ENCODE measurements at places on chromosomes 7 and 10.

- DNase-seq = no peak
Measured at GRCh38 chr10:131207176-131207575, 104.3 kb downstream of the TCERG1L start.

DNA sequence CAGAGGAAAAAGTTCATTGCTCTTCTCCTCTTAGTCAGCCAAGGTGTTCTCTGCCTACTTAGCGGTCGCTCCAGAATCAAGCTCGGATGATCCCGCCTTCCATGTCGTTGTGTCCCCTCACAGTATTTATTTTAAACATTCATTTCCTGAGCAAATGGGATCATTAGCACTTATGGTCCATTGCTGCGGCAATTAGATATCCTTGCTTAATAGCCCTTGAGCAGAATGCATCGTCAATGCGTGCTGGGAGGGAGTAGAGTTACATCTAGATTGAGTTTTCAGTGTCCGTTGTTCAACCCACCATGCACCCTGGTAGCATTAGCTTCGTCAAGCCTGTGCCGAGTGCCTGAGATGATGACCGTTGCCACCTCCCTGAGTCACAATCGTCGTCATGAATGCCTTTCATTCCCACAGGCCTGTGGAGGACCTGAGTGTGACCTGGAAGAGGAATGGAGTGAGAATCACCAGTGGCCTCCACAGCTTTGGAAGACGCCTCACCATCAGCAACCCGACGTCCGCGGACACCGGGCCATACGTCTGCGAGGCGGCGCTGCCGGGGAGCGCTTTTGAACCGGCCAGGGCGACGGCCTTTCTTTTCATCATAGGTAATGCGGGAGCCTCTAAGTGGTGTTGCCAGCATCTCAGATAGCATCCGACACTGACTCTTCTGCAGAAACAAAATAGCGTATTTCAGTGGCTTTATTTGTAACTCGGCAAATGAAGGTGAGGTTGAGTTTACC, 650.4 kb downstream of the SDK1 start:
- DNase-seq = no peak

DNA sequence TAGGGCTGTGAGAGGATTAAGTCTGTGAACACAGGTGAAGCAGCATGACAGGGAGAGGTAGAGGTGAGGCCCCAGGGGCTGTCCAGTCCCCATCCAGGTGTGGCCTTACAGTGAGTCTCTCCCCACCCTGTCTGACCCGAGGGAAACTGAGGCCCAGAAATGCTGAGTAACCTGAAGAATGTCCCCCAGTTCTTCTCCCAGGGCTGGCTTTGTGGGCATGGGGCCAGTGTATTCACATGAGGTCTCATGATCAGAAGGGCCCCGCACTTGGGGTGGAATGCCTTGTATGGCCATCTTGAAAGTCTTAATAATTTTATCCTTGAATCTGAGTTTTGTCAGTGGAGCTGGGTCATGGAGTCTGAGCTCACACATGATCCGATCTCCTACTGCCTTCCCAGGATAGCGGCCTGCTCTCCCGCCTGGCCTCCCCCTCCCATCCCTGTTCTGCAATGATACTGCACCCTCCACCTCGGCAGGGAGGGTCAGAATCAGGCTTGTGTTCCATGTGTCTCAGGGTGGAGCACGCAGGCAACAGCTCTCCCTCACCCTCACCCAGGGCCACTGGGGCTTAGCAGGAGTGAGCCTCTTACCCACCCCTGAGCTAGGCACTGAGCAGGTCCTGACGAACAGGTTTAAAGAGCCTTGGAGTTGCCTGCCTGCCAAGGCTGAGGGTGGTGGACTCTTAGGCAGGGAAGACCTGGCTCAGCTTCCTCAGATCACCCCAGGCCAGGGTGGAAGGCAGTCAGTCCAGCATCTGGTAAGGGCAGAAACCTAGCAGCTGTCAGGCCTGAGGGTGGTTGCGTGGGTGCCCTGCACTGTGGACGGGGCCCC, 41.4 kb upstream of the NPFFR1 start:
- DNase-seq = no peak

GRCh38 chr7:27096768-27097514, 1.1 kb upstream of the HOXA1 start:
- DNase-seq = no peak

DNA sequence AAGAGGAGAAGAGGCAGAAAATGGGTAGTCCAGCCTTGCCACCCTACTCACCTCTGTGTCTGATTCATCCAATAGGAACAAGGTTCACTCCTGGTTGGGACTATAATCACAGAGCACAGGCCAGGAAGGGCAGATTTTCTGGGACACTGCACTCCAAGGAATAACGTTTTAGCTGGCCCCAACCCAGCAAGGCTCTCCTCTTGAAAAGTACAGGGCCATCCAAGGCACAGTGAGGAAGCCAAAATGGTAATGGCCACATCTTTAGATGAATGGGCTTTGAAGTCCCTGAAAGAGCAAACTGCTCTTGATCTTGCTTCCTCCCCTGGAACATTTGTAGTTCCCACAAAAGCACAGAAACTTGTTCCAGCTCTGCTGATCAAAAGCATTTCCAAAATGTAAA, 149.4 kb downstream of the GRM3 start:
- DNase-seq = no peak

- DNase-seq = no peak
Measured at GRCh38 chr10:96271016-96271815, at the start of gene BLNK. Gene BLNK, minus strand, starts transcription at chr10:96271569. Its CDS starts 171 bp downstream, at chr10:96271398.

GRCh38 chr10:92938841-92939240, 90.5 kb downstream of the EXOC6 start:
- no peak for DNase-seq

DNA sequence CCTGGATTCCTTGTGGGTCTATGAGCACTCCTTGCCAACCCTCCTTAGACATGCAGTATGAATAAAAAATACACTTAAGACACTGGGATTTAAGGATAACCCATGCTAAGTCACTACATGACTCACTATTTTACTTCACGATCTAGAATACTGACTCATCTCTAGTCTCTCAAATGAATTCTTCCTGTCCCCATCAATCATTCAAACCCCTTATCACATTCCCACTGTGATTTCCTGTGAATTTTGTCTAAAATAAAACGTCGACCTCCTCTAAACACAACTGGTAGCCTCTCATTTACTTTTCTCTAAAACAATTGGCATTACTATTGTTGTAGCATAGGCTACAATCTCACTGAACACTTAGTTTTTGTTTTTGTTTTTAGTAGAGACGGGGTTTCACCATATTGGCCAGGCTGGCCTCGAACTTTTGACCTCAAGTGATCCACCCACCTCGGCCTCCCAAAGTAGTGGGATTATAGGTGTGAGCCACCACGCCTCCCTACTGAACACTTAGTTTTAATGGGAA, 3.9 kb upstream of the IQUB start:
- DNase-seq = no peak

DNA sequence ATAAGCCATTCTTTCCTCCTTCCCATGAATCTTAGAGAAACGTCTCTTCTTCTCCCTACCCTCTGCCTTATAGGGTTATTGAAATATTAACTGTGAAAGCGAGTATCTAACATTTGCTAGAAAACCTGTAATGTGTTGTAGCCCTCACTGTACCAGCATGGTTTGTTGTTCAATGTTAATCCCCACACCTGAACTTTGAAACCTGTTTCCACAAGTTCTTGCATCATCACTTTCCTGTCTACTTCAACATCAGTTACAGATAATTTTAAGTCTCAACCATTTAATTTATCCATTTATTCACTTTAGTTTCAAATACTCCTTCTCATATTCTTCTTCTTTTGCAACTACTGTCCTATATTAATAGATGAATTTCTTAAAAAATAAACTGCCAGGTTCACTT, 148.2 kb downstream of the ETV1 start:
- DNase-seq = no peak

- DNase-seq = no peak
Measured at GRCh38 chr10:103284170-103284569, 7.2 kb downstream of the INA start.

DNA sequence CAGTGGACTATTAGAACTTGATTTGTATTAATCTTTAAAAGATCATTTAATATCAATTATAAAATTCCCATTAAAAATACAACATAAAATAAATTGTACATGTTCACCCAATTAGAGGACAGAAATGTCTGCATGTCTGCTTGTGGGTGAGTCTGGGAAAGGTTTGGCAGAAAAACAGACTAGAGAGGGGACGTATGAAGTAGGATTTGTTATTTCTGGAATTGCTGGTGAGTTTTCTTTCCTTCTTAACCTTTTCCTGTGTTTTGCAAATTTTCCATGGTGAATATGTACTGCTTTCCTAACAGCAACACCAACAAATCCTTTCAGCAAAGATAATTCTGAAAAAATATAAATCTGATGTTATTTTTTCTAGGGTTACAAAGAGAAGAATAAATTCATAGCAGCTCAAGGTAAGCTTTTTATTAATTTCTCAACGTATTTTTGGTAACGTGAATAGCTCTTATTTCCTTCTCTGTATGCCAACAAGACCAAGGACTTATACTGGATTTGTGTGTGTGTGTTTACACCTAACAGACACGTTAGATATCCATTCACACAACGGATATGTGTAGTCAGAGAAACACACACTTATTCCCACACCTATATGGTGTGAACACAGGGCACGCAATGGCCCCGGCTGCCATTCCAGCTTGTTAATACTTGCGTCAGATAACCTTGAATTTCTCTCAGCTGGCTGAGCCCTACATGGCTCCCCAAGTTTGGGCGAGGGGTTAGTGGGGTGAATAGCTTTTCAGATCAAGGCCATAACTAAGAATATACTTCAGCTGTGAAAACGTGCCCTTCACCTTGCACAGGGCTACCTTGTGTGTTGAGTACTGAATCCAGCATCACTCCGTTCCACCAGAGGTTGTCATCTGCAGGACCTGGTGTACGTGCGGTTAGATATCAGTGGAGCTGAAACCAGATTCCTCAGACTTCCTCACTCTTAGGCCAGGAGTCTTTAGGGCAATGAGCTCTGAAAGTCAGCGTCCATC, 64.6 kb downstream of the MKI67 start:
- no peak for DNase-seq

DNA sequence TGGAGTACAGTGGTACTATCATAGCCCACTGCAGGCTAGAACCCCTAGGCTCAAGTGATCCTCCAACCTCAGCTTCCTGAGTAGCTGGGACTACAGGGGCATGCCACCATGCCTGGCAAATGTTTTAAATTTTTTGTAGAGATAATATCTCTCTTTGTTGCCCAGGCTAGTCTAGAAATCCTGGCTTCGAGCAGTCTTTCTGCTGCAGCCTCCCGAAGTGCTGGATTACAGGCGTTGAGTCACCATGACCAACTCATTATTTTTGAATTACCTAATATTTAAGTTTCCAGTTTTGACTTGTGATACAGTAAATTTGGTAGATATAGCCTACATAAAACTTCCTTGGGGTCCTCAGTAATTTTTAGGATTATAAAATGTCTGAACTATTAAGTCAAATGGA, 74.1 kb downstream of the RUNDC3B start:
- DNase-seq = no peak

GRCh38 chr10:7872041-7872442, 53.7 kb downstream of the TAF3 start:
- DNase-seq = no peak

DNA sequence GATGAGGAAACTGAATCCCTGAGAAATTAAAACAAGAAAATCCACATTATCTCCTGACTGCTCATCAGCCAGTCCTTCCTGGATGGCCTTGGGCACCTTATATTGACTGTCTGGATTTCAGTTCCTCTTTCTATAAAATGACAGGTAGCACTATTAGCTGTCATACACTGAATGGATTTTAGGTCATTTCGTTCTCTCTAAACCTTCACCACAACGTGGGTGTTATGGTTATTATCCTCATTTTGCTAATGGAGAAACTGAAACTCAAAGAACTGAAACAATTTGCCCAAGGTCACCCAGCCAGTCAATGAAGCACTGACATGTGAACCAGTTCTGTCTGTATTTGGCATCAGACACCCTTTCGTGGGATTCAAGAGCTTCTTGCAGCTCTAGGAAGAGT, 193.8 kb downstream of the CYP26A1 start:
- DNase-seq = no peak

- no peak for DNase-seq
Measured at GRCh38 chr7:135466442-135467206, 43.3 kb downstream of the CNOT4 start.

GRCh38 chr7:115435178-115435577, 513.3 kb downstream of the MDFIC start:
- no peak for DNase-seq

DNA sequence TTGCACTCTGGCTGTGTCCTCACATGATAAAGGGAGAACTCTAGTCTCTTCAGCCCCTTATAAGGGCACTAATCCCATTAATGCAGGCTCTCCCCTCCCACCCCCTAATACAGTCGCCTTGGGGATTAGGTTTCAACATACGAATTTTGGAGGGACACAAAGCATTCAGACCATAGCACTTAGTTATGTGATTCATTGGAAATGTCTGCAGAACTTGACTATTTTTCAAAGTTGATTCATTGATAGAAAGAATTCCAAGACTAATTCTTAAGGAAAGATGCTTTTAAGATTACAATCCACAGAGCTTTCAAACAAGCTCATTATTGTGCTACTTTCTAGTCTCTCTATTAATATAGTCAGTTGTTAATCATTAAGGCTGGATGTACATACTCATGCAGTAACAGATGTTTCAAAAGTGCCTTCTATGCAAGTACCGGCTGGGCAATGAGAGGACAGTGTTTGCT, 85.3 kb upstream of the RPA3 start:
- DNase-seq = no peak

- DNase-seq = no peak
Measured at GRCh38 chr7:99106821-99107241, 37.1 kb downstream of the SMURF1 start.

- DNase-seq = no peak
Measured at GRCh38 chr10:11631890-11632587, 20.6 kb upstream of the USP6NL start.

DNA sequence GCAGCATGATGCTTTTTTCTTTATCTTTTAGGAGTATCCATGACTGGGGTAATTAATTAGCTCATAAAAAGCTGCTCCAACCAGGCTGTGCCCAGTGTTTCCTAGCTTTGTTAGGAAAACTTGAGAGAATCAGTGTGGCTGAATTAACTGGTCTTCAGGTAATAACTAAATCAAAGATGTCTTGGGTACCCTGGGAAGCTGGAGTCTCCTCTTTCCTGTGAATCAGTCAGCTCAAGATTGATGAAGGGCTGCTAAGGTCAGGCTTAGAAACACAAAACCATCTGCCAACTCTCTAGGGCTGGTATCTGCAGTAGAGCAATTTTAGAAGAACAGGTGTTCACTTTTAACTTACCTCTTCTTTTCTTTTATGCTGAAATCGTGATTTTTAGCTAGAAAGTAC, 21.4 kb upstream of the ATOH7 start:
- DNase-seq = no peak

- DNase-seq = no peak
Measured at GRCh38 chr10:34231441-34232180, 583.5 kb downstream of the PARD3 start.

- DNase-seq = no peak
Measured at GRCh38 chr7:143973870-143974416, 19.3 kb downstream of the OR2F1 start.

All from stimulated activated CD8-positive, alpha-beta memory T cell treated with anti-CD3 and anti-CD28 coated beads, Interleukin-4, amount 100 ng/mL, for 1 hour (primary cell).